ENCODE measurements at places on chromosomes 5 and 9.
A peak's percentile ranks its signal among the peaks of the same experiment; 100 is the strongest.

GRCh38 chr5:123007182-123007581 is 29.3 kb downstream of the PPIC start:
- DNase-seq = no peak

- DNase-seq = no peak
Measured at GRCh38 chr9:101167490-101168134, 139.1 kb downstream of the PLPPR1 start.

DNA sequence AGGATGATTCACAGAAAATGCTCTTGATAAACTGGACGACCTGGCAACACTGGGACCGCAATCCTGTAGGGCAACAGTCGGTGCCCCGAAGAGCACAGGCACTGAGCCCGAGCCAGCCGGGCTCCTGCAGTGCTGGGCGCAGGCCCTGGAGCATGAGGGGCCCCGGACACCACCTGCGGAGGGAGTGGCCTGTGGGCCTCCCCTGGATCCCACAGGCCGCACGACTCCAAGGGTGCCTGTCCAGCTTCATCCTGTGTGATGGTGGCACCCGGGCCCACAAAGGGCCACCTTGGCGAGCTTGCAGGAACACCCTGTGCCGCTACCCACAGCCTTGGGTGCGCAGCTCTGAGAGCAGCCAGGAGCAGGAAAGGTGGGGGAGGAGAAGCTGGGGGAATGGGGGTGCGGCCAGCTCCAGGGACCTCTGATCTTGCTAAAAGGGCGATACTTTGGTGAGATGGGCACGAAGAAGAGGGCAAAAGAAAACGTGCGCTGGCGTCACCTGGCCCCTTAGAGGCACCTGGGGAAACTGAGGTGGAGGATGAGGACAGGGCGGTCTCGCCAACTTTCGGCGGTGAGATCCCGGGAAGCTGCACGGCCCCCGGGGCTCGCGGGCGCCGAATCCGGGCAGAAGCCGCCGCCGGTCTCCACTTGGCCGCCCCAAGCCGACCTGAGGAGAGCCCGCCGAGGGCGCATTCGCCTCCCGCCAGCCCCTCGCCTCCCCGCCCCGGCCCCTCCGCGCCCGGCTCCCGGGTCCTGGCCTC is 722 bp downstream of the TBC1D9B start:
- DNase-seq = peak; percentile 9

- DNase-seq = no peak
Measured at GRCh38 chr5:74863726-74864125, 2.5 kb downstream of the FAM169A start.

GRCh38 chr9:107020040-107020530 is 157.1 kb downstream of the ZNF462 start:
- DNase-seq = no peak

GRCh38 chr9:5665059-5665458 is 36.2 kb downstream of the RIC1 start:
- DNase-seq = no peak
